Upper lobe of left lung (tissue), 6 donors: ENCODE measurements at places on chromosomes 5 and 9.

- DNase-seq, result no peak
These were observed 817.1 kb downstream of the TLR4 start for GRCh38 chr9:118521261-118521660.

- no peak for DNase-seq
These were observed 21.7 kb downstream of the XRCC4 start for GRCh38 chr5:83099001-83099400.

GRCh38 chr5:133372293-133372937, 239.9 kb downstream of the FSTL4 start:
- DNase-seq, result no peak

DNA sequence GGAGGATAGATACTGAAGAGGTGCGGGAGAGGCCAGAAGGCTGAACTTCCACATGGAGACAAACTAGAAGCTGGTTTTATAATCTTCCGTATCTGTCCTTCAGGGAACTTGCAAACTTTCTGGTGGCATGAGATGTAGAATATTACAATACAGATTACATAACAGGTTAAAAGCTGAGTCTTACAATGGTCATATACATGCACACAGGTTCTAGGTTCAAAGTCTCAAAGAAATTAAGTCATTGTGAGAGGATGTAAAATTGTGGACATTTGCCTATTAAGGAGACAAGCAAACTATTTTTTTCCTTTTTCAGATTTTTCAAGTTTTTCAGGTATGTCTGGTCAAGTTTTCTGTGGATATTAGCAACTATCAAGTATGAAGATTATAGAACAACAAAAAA, 10.4 kb upstream of the ZSWIM6 start:
- no peak for DNase-seq

- DNase-seq, result no peak
These were observed 59.1 kb upstream of the FBXW11 start for GRCh38 chr5:172065431-172066065.

- no peak for DNase-seq
These were observed 1172.9 kb downstream of the CDH12 start for GRCh38 chr5:21680196-21680595.

DNA sequence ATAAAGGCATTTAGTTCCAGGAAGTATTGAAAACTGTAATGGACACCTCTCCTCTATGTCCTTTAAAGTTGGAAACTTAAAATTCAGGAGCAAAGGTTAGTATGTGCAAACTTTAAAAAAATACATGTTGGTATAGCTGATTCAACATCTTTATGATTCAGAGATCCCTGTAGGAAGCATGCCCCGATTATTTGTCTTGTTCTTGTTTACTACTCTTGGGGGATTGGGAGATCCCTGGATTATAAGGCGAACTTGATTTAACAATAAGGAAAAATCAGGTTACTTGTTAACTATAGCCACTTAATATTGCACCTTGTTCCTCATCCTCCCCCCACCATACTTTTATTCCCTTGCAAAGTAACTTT, 1.7 kb downstream of the F2RL1 start:
- DNase-seq, result no peak

GRCh38 chr5:83179966-83180365, 102.6 kb downstream of the XRCC4 start:
- DNase-seq, result no peak

GRCh38 chr9:91164724-91165520, 196.8 kb downstream of the AUH start:
- DNase-seq, result peak; percentile 85

DNA sequence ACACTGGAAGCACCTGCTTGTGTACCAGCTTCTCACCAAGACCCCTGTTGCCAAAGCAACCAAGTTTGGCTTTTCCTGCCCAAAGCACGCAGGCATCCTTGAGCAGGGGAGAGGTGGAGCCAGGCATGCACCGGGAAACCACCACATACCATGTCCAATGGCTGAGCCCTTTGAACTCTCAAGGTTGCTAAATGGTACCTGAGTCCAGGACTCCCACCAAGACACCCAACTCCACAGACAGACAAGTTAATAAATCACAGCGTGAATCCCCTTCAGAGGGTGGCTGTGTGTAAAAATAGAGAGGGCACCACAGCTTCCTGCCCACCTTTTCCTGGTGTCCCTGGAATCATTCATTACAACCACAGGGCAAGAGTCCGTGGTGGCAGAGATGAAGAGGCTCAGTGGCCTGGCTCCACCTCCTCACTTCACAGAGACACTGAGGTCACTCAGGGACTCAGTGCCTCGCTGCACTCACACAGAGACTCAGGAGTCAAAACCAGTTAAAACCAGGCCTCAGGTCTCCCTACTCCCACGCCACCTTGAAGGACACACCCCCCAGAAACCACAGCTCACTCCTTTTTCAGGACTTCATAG, 143.7 kb downstream of the C5orf15 start:
- no peak for DNase-seq

- DNase-seq, result no peak
These were observed 21.2 kb upstream of the MLANA start for GRCh38 chr9:5869315-5870019.

GRCh38 chr5:60540856-60541805, 158.8 kb downstream of the DEPDC1B start:
- no peak for DNase-seq

- DNase-seq, result no peak
These were observed 629.3 kb upstream of the ST8SIA4 start for GRCh38 chr5:101532430-101532829.

DNA sequence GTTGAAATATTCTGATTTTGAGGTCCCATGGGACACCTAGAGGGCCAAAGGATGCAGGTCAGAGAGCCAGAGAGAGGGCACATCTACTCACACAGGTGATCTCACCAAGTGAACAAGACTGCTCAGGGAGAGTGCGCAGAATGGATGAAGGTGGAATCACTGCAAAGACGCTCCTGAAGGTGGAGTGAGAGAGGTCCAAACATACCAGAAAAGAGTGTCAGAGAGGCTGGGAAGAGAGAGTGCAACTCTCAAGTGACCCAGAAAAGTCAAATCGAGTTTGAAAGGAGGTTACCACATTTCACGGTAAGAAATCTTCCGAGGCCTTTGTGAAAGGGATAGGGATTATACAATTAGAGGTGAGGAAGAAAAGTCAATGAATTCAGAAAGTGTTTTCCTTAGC, 173.4 kb downstream of the EPB41L4A start:
- DNase-seq, result no peak

GRCh38 chr5:14440582-14441431, 140.8 kb upstream of the OTULINL start:
- DNase-seq, result peak; percentile 91

- no peak for DNase-seq
These were observed 76.1 kb upstream of the CXCL14 start for GRCh38 chr5:135654761-135655467.

DNA sequence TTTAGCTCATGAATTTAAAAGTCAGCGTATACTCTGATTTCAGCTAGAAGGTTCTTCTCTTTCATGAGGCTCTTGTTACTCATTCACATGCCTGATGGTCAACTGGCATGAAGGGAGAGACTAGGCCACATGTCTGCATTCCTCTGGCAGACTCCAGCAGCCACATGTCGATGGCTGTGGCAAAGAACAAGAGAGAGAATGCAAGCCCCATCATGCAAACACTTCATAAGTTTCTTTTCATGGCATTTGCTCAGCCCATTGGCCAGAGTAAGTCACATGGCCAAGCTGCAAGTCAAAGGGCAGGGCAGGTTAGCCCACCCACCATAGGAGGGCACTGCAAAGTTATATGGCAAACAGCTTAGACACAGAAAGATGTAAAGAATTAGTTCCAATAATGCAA, 5.4 kb downstream of the KCNV2 start:
- DNase-seq, result no peak

DNA sequence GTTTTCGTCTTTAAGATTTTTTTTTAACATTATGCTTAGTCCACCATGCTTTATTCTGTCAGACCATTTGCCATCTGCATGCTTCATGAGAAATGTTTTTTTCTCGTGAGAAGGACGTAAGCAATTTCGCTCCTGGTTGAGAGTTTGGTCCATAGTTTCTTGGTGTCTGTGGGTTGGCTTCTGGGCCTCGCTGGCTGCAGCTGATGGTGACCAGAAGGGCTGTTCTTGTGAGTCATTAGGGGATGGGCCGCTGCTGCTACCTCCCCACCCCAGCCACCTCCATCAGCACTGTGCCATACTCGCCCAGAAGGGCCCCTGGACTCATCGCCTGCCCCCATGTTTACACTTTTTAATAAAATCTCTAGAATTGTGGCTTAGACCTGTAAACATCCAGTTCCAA, 11.4 kb downstream of the SYK start:
- DNase-seq, result no peak

- DNase-seq, result peak; percentile 69
These were observed 2.8 kb upstream of the DPP7 start for GRCh38 chr9:137117269-137117731.

GRCh38 chr9:20701060-20701459, 17.0 kb downstream of the FOCAD start:
- DNase-seq, result no peak

DNA sequence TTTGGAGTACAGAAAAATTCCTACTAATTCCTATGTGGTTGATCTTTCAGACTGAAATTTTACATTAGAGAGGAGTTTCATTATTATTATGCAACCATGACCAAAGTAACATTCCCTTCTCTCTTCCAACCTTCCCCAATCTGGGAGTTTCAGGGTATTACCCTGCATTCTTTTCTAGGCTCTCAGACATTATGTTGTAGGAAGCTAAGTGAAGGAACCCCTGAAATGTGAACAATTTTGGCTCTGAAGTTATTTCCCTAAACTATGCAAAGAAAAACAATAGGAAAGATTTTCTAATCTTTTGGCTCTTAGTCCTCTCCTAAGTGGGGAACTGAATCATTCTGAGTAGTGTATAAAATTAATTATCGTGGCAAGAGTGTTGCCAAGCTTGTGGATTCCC, 63.3 kb upstream of the ZFAND5 start:
- DNase-seq, result no peak

DNA sequence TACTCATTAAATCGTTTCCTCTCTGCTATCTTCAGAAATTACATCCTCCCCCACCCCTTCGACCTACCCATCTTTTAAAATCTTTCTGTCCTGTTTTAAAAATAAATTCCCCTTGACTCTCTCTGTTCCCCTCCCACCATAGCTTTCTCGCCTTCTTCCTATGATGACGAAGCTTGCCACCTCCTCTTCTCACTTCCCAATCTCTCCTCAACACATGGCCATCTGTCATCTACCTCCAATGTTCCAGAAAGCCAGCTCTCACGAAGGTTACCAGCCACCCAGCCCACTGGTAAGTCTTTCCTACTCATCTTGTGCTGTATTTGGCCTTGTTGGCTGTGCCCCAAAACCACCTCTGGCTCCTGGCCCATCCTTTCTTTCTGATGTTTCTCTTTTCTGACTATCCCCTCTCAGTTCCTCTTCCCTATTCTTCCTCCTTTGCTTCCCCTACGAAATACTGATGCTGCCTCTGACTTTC, 346.3 kb downstream of the ENC1 start:
- no peak for DNase-seq

GRCh38 chr9:97803167-97804058, 49.6 kb upstream of the FOXE1 start:
- DNase-seq, result peak; percentile 90

DNA sequence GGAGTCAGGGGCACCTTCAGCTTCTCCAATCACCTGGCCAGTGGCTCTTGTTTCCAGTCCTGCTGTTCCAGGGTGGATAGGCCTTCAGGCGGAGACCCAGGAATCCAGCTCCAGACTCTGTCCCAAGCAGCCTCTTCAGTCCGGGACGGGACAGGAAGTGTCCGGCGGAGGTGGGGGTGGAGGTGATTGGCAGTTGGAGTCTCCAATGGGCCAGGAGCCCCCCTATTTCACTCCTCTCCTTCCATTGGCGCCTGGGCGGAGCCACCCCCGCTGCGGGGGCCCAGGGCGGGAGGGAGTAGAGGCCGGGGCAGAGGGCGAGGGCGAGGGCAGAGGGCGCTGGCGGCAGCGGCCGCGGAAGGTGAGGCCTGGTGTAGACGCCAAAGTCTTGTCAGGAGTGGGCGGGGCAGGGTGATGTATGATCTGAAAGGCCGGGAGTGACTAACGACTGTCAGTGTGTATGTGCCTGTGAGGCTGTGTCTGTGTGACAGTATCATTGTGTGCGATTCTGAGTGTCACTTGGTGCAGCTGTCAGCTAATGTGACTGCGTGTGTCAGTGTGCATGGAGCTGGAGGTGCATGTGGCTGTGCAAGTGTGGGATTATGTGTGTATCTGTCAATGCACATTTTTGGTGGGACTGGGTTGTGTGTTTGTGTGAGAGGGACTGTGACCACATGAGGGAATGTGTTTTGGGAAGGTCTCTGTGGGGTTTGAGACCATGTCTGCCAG, at the start of gene IL11RA:
IL11RA (plus strand) TSS at position 310 of the 726 bp plus-strand sequence. CDS start 3,033 bp downstream, outside the sequence.
- DNase-seq, result peak; percentile 94

- no peak for DNase-seq
These were observed 10.6 kb upstream of the SHC3 start for GRCh38 chr9:89189215-89189614.

GRCh38 chr9:86713470-86713869, 233.8 kb downstream of the GAS1 start:
- no peak for DNase-seq

- DNase-seq, result no peak
These were observed 364.6 kb downstream of the BRINP1 start for GRCh38 chr9:119004618-119004990.

- no peak for DNase-seq
These were observed 3.7 kb upstream of the B4GALT7 start for GRCh38 chr5:177595991-177596774.

DNA sequence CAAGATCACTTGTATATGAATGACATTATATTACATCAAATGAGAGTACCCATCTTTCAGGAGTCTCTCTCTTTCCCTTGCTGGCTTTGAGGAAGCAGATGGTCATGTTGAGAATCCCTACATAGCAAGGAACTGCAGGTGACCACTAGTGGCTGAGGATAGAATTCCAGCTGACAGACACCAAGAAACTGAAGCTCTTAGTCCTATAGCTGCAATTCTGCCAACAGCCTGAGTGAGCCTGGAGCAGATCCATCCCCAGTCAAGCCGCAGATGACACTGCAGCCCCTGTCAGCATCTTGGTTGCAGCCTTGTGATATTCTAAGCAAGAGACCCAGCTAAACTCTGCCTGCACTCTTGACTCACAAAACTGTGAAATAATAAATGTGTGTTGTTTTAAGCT, 531.5 kb downstream of the CSNK1G3 start:
- no peak for DNase-seq

DNA sequence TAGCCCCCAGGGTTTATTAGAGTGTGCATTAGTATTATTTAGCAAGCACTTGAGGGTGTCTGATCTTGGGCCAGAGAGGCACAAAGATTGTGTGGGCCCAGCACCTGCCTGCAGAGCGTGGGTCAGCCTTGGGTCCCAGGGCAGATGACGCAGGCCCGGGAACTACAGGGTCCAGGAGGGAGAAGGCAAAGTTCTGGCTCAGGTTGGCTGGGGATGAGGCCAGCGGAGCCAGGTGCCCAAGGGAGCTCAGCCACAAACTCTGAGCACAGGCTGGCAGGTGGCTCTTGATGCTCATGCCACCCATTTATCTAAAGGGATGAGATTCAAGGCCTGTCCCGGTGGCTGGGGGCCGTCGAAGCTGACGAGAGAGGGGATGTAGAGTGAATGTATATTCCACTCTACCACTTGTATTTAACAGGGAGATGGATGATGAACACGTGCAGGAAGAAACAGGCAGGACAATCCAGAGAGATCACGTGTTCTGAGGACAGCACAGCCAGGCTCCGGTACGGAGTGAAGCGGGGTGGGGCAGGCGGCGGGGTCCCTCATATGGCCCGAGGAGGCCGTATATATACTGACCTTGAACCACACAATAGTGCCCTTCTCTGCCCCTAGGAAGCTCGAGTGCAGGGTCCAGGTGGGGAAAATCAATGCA, 818 bp upstream of the OBP2A start:
- DNase-seq, result no peak

GRCh38 chr5:145774442-145774841, 60.7 kb downstream of the PRELID2 start:
- DNase-seq, result no peak
